ENCODE measurements at places on chromosomes 4 and X.

DNA sequence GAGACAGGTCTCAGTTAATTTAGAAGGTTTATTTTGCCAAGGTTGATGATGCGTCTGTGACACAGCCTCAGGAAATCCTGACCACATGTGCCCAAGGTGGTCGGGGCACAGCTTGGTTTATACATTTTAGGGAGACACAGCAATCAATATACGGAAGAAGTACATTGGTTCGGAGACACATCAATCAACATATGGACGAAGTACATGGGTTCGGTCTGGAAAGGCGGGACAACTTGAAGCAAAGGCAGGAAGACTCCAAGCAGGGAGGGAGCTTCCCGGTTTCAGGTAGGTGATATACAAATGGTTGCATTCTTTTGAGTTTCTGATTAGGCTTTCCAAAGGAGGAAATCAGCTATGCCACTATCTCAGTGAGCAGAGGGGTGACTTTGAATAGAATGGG, 225.2 kb upstream of the ZFP42 start:
- no peak for DNase-seq

GRCh38 chr4:80172203-80172602, 25.1 kb upstream of the PRDM8 start:
- no peak for DNase-seq

GRCh38 chr4:174099712-174100111, 183.8 kb downstream of the FBXO8 start:
- DNase-seq = no peak

DNA sequence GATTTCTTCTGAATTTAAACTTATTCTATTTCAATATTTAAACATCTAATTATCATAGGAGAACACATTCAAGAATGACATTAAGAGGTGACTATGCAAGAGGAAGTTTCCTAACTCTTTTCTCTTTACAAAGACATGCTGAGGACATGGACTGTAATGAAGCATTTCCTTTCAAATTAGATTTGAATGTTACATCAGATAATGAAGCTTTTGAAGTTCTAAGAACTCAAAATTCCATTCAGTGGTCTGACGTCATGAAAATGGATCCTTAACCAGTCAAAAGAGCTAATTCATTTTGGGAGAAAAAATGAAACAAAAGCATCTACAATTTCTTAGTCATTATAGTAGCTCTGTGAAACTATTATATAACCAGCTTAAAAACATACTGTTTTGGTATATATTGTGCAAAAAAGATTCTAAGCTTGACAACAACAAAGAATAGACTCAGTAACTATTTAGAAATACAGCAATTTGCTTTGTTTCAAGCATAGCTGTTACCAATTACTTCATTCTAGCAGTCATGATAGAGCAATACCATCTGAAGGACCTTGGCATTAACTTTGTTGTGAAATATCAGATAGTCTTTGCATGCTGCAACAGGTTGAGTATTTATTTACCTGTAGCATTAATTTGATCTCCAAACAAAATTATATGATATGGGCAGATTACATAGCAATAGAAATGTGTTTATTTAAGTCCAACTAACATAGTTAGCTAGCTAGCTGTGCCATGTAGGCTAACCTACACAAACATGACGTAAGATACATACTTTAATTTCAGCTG, 13.7 kb upstream of the DTHD1 start:
- DNase-seq = no peak

- no peak for DNase-seq
Measured at GRCh38 chr4:94974773-94975172, 217.0 kb downstream of the BMPR1B start.

DNA sequence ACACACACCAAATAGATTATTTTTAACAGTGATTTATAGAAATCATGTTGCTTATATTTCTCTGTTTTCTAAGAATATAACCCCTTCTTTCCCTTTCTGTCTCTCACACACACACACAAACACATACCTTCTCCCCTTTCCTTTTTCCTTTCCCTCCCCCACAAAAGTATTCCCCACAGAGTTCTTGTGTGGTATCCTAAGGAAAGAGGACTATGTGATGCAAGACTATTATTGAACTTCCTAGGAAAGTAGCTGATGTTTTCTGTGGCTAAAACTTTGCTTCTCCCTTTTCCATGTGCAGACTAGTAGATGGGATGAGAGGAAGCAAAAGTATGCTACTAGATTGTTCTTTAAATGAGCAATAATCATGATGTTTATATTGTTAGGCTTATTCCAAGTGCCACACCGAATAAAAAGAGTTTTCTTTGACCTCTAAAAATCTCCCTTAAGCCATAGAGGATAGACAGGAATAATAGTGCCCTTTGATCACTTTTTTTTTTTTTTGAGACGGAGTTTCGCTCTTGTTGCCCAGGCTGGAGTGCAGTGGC, 38.7 kb downstream of the CPEB2 start:
- DNase-seq = no peak

- DNase-seq = no peak
Measured at GRCh38 chr4:145860446-145860845, 78.2 kb downstream of the ZNF827 start.

- DNase-seq = no peak
Measured at GRCh38 chr4:40335525-40335894, 377 bp downstream of the CHRNA9 start.

DNA sequence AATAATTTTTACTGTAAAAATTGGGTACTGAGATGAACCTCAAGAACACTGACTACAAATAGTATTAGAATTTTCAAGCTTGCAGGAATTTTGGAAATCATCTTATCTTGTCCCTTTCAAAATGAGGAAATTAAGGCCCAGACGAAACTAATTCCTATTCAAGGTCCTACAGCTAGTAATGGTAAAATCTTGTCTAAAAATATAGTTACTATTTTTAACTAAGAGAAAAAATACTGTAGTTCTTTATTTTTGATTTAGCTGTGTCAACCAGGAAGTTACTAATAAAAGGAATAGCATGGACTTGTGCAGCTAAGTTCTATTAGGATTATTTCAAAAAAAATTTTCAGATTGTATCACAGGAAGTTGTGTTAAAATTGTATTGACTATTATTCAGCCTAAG, 12.7 kb downstream of the PRIMPOL start:
- DNase-seq = no peak

- DNase-seq = no peak
Measured at GRCh38 chr4:110975338-110975737, 352.5 kb upstream of the PITX2 start.

- DNase-seq = no peak
Measured at GRCh38 chrX:108250654-108251579, 159.3 kb downstream of the ATG4A start.

- no peak for DNase-seq
Measured at GRCh38 chr4:169330095-169330494, 59.3 kb upstream of the SH3RF1 start.

DNA sequence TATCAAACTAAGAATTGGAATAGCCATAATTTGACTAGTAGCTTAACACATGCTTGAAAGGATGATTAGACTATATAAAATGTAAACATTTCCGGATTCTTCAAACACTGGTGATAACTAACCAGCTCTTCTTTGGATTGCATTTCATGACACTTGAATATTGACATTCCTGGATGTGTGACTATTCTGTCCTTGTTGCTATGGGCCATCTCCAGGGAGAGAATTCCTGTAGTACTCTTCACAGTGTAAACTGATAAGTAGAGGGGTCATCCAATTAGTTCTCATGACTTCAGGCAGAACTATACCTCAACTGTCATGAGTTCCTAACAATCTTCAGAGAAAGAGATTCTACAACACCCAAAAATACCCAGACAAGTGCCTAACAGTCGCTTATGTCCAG, 1026.7 kb upstream of the TENM3 start:
- no peak for DNase-seq

- DNase-seq = no peak
Measured at GRCh38 chrX:11504234-11504633, 161.5 kb downstream of the ARHGAP6 start.

DNA sequence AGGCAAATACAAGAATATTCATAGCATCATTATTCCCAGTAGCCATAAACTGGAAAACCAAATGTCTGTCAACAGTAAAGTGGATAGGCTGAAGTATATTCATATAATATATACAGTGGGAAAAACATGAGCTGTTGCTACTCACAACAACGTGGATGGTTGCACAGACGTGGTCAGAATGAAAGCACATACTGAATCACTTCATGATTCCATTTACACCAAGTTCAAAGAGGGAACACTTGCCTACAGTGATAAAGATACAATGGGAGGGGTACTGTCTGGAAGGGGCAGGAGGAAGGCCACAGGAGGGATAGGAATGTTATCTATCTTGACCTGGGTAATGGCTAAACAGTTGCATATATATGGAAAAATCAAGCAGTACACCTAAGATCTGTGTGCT, 25.3 kb downstream of the APBB2 start:
- no peak for DNase-seq

DNA sequence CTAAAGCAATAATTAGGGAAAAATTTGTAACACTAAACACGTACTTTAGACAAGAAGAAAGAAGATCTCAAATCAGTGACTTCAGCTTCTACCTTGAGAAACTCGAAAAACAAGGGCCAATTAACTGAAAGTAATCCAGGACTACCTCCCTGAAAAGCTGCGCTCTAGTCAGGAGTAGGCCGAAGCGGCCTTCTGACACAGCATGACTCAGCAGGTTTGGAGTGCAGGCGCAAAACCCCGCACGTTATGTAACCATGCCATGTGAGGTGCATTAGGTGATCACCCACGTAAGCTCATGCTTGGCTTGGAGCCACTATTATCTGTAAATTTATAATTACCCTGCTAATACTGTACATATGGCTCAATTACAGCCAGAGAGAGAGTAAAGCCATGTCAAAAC, 52.8 kb upstream of the CCDC149 start:
- no peak for DNase-seq

DNA sequence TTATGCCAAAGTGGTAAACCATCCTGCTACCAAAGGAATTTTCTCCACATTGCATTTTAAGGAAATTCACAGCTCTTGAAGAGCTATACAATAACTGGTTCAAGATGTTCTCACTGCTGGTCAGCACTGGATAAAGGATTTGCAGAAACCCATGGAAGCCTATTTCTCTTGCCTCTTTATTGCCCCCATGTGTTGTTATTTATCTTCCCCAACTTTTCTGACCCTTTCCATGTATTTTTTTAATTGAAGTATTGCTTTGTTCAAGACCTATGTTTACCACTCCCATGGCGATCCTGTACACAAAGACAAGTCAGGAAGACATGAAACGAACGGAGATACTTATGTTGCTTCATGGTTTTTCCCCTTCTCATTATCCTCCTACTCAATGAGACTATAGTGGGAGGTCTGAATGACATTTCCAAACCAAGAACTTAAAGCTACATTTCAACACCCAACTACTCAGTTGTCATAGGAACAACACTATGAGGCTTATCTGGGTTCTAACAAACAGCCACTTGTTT, 566.4 kb upstream of the DIPK2B start:
- no peak for DNase-seq

DNA sequence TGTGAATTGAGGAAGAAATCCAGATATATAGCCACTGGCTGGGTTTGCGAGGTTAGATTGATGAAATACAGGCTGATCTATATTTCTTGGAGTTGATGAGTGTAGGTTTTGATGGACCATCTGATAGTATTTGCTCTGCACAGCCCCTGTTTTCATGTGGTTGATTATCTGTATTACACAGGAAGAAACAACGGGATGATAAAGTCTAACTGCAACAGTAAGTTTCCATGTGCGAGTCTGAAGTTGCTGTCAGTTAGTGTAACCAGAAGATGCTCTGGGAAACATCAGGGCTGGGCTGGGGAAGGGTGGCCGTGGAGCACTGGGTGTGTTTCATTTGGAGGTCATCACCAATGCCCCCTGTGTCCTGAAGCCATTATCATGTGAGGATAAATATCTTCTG, 148.4 kb upstream of the SFRP2 start:
- DNase-seq = no peak

GRCh38 chr4:41569961-41570360, 32.0 kb downstream of the LIMCH1 start:
- DNase-seq = no peak

- no peak for DNase-seq
Measured at GRCh38 chr4:33262824-33263223, 2542.7 kb downstream of the PCDH7 start.

- no peak for DNase-seq
Measured at GRCh38 chrX:33330798-33331197, 119.4 kb upstream of the DMD start.

DNA sequence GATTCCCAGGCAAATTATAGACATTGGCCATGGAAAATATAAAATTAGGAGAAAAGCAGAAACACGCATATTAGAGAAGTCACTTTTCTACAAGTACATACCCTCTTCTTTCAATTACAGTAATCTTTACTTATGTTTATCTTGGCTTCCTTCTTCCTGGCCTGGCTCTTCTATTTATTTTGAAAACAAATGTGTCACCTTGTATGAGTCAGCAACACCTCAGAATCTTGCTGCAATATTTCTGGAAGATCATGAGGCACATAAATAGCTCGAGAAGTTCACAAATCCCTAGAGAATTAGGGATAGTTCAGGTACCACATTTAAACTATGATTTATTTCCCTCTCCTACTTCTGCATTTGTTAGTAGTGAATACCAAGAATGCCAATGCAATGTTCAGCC, 124.6 kb downstream of the ANOS1 start:
- DNase-seq = no peak

- DNase-seq = peak; percentile 88
Measured at GRCh38 chr4:1192091-1192492, 19.7 kb upstream of the SPON2 start.

GRCh38 chrX:66408507-66408906, 230.4 kb downstream of the EDA2R start:
- no peak for DNase-seq

GRCh38 chr4:99205153-99205979, 13.7 kb downstream of the ADH6 start:
- no peak for DNase-seq

DNA sequence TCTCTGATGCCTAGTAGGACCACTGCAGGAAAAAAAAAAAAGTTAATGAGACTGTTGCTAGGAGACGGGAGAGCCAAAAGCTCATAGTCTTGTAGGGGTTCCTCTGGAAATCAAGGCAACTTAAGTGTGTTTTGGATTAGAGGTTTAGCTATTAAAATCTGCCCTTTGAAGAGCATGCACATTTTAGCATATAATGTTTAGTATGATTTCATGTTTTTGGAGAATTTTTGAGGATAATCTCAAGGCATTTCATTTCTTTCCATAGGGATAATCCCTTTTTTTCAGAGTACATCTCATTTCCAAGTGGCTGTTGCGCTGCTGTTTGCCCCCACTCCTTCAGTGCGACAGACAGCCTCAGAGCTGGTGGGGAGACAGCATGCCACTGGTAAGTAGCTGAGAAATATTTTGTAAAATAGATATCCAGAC, at the start of gene LINC00632:
Gene LINC00632, plus strand, starts transcription at position 339 of the 426 bp plus-strand sequence.
- DNase-seq = no peak

DNA sequence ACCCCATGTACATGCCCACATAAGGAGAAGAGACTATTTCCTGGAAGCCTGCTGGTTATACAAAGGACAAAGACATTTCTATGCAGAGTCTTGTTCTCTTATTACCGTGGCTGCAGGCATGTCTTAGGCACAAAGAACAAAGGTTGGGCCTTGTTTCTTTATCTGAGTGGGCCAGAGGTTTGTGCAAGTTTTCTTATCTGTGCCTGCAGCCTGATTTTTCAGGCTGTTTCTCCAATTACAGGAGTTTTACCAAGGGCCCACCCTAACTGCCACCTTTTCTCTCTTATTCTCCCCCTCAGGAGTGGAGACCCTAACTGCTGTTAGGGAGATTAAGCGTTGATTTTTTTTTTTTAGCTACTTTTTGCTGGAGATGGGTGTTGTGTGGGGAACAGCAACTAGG, 3.5 kb downstream of the TENT5D start:
- no peak for DNase-seq

GRCh38 chr4:47155919-47156318, 124.6 kb downstream of the GABRB1 start:
- DNase-seq = no peak

GRCh38 chrX:132634521-132634920, 145.7 kb upstream of the MBNL3 start:
- no peak for DNase-seq

GRCh38 chr4:106192131-106192530, 123.9 kb downstream of the TBCK start:
- no peak for DNase-seq
